ENCODE measurements at places on chromosomes 1 and 21.
A peak's percentile ranks its signal among the peaks of the same experiment; 100 is the strongest.

- no peak overlapping the region for H3K27ac ChIP-seq
- H3K4me3 ChIP-seq, result no peak overlapping the region
- no peaks in the 10 kb centered on the region for H3K27me3 ChIP-seq
- H3K36me3 ChIP-seq, result no peaks in the 10 kb centered on the region
- H3K4me1 ChIP-seq, result no peaks in the 10 kb centered on the region
- DNase-seq, result no peak
These were observed 60.5 kb upstream of the CR2 start for GRCh38 chr1:207393610-207394009.

DNA sequence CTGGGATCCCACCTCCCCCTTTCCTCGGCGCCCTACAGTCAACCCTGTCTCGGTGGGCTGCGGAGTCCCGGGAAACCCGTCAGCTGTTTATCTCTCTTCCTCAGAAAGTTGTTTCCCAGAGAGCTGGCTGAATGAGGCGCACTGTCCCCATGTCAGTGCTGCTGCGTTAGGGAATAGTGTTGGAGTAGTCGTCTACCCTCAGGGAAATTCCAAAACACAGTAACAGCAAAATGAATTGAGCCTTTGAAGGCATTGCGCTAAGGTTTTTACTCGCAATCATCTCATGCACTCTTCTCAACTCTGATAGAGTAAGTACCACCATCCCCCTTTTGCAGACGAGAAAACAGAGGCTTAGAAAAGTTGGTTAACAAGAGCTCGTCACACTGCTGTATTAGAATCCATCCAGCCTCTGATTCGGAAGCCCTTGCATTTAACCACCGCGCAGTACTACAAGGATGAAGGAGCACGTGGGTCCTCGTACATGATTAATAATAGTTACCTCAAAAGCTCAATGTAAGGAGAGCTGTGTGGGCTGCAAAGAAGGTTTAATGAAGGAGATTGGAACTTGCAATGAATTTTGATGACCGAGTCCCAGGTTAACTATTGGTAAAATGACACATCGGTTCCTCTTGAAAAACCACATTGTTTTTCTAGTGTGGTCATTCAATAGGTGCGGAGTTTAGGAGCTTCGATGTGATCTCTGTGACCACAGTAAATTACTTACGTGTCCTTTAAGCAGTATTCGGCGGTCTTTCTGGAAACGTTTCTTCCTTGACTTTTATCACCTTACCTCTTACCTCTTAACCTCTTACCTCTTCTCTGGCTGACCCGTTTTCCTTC, 788 bp upstream of the EDEM3 start:
- peak overlapping the region; percentile 9 for H3K27ac ChIP-seq
- no peak for DNase-seq
- H3K36me3 ChIP-seq, result no peaks in the 10 kb centered on the region
- H3K27me3 ChIP-seq, result no peaks in the 10 kb centered on the region
- peak overlapping the region; percentile 97 for H3K4me3 ChIP-seq

DNA sequence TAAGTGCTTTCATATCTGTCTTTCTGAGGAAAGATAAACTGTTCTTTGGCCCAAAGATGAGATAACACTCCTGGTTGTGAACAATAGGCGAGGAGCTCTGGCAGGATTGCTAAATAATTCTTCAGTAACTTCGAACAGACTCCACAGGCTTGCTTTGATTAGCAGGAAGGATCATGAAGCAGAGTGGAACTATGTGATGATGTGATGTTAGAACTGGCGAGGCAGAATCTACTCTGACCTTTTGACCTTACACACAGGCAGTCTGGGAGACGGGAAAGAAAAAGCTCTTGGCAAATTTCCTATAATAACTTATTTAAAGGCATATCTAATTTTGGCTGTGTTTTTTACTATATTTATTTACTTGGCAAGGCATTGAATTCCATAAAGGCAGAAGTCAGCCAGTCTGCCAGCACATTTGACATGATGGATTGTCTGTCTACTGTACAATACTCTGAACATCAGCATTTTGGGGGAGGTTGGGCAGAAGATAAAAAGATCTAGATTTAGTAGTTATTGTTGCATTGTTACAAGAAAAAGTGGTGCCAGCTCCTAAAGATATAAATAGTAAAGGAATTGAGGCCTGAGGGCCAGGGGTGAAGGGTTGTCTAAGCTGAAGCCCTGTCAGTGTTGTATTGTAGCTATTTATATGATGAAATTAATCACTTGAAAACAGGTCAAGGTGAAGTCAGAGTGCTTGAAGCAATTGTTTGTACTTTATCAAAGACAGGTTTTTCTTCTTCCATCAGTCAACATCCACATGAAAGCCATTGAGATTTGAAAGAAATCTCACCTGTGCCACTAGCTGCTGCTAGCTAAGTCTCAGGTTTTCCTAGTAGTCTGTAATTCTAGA, 708.8 kb downstream of the LTN1 start:
- no peaks in the 10 kb centered on the region for H3K4me1 ChIP-seq
- no peaks in the 10 kb centered on the region for H3K27me3 ChIP-seq
- no peaks in the 10 kb centered on the region for H3K36me3 ChIP-seq
- no peak overlapping the region for H3K4me3 ChIP-seq
- no peak overlapping the region for H3K27ac ChIP-seq
- no peak for DNase-seq

DNA sequence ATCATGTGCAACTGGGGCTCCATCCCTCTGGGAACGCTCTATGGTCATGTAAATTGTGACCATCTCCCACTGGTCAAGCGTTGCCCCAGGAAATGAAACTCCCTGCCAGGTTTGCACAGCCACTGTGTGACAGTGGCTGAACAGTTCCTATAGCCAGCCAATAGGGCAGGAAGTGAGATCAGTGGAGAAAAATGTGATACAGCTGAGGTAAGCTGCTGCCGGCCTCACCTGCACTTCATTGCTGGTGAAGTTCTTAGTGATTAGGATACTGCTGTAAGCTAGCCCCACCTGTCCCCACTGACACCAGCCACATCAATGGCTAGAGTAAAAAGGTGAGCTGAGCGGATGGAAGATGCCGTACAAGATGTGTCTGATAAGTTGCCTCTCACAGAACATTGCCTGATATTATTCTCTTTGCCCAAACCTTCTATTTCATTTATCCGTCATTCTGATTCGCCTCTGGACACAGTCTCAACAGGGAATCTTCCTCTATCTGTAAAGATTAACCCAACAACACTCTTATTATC, 38.4 kb upstream of the CDC42BPA start:
- no peak for DNase-seq
- no peaks in the 10 kb centered on the region for H3K36me3 ChIP-seq
- H3K4me1 ChIP-seq, result peaks cover 4% of the 10 kb centered on the region
- no peak overlapping the region for H3K27ac ChIP-seq
- H3K4me3 ChIP-seq, result no peak overlapping the region
- H3K27me3 ChIP-seq, result no peaks in the 10 kb centered on the region

GRCh38 chr21:33278721-33279120, 12.6 kb downstream of the IL10RB start:
- no peak overlapping the region for H3K4me3 ChIP-seq
- no peaks in the 10 kb centered on the region for H3K36me3 ChIP-seq
- no peak for DNase-seq

DNA sequence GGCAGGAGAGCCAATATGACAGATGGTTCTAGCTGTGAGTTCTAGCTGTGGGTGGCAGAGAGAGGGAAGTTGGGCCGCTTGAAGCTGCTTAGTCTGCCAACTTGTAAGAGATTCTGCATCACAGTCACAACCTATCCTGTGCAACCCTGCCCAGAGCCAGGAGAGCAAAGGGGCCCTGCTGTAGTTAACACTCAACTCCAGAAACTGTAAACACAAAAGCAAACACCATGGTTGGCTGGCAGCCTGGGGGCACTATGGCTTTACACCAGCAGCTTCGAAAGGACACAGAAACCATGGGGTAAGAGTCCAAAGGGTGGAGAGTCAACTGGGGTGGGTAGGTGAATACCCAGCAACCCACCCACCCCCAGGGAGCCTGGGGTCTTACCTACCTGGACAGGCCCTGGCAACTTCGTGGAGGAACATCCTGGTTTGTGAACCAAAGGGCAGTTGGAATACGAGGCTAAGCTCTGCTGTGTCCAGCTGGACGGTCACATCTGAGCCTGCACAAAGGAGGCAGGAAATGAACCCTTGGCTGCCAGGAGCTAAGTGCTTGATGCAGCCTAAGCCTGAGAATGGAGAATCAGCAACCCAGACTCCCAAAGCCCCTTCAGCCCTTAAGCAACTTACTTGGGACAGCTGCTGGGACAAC, 6.4 kb downstream of the INPP5B start:
- no peaks in the 10 kb centered on the region for H3K4me1 ChIP-seq
- H3K27me3 ChIP-seq, result no peaks in the 10 kb centered on the region
- H3K4me3 ChIP-seq, result no peak overlapping the region

GRCh38 chr1:61091455-61091854, 9.1 kb downstream of the NFIA start:
- H3K4me3 ChIP-seq, result no peak overlapping the region
- no peak for DNase-seq
- no peaks in the 10 kb centered on the region for H3K36me3 ChIP-seq
- H3K27ac ChIP-seq, result no peak overlapping the region

DNA sequence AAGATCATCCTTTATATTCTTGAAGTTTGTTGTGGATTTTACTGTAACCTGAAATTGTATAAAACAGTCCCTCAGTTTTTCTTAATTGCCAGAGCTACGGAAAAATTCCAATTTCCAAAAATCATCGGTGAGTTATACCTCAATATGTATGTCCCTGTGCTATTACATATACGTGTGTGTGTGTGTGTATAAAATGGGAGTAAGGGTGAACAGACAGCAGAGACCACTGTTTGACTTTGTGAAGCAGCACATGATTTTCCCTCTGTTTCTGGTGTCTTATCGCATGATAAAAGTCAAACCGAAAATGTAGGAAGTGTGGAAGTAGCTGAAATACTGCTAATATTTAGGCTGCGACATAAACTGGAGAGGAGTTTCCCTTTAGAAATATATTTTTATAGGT, 1.2 kb downstream of the OR2T1 start:
- no peak overlapping the region for H3K27ac ChIP-seq
- H3K4me1 ChIP-seq, result no peaks in the 10 kb centered on the region
- no peaks in the 10 kb centered on the region for H3K36me3 ChIP-seq
- DNase-seq, result peak; percentile 38
- H3K4me3 ChIP-seq, result no peak overlapping the region

GRCh38 chr1:40640314-40641076, 25.0 kb downstream of the RIMS3 start:
- peaks cover 7% of the 10 kb centered on the region for H3K36me3 ChIP-seq
- no peak overlapping the region for H3K4me3 ChIP-seq
- H3K27me3 ChIP-seq, result no peaks in the 10 kb centered on the region
- no peak for DNase-seq
- peaks cover 15% of the 10 kb centered on the region for H3K4me1 ChIP-seq
- H3K27ac ChIP-seq, result no peak overlapping the region

DNA sequence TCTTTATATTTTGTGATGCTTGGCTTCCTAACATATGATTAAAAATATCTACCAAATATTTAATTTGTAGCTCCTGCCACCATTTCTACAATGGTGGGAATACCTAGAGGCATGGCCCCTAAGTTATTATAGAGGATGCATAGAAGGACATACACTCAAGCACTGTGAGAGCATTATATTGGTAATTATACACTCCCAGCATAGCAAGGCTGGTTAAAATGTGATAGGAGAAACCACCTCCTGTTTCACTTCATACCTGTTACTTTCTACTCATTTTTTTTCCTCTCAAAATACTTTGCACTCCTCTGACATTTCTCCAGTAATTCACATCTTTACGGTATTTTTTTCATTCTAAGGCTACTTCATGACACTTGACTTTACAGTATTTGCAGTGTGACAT, 92.9 kb downstream of the HS2ST1 start:
- H3K4me1 ChIP-seq, result no peaks in the 10 kb centered on the region
- DNase-seq, result no peak
- H3K27ac ChIP-seq, result no peak overlapping the region
- no peaks in the 10 kb centered on the region for H3K27me3 ChIP-seq

DNA sequence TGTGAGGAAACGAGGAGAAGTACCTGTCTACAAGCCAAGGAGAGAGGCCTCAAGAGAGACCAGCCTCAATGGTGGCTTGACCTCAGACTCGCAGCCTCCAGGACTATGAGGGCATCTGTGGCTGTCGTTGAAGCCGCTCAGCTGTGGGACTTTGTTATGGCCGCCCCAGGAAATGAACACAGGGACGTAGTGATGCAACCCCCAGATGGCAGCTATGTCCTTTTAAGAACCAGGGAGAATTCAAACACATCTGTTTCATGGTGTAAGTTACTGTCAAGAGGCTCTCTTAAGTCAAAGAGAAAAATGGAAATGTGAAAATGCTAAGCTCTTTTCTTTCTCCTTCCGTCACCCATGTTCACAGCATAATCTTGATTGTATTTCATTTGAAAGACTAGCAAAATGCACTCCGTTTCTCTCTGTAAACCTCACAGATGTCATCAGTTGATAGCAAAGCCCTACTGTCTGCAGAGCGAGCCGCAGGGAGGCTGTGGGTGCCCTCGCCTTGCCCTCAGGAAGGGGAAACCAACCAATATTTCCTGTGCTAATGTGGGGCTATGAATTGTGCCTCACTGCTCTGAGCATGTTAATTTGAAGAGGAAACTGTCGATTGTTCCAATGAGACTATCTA, 21.3 kb downstream of the UBASH3A start:
- DNase-seq, result no peak
- no peak overlapping the region for H3K27ac ChIP-seq
- no peaks in the 10 kb centered on the region for H3K27me3 ChIP-seq
- H3K4me3 ChIP-seq, result no peak overlapping the region

DNA sequence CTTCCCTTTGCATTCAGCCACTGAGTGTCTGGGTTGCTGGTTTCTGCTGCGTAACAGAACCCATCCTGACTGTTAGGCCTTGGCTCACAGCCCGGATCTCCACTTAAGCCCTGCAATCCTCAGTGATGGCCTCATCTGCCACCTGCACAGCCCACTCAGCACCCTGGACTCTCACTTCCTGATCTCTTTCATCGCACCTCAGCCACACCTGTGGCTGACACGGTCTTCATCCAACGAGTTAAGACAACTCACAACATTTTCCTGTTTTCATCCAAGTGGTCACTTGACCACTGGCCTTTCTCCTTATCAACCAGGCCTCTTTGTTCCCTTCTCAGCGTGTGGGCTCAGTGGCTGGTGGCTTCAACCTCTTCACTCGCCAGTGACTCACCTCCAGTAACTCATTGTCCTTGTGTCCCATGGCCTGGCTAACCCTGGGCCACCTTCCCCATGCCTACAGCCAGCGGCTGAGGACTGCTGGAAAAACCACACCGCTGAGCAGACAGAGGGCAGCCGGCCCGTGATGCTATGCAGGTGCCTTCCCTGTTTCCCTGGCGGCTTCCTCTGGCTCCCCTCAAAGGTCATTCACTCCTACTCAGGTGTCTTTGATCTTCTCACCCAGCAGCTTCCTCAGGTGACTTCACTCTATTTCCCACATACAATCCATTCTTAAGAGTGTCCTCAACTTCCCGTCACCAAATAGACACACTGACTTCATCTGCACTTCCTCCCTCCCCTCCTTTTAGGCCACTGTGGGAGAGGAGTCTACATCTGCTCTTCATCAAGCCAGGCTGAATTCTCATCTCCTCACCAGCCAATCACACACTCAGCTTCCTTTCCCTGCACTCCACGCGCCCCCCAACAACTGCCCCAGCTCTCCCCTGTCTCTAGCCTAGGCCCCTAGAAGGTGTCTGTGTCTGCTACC, 19.9 kb upstream of the EDN2 start:
- no peaks in the 10 kb centered on the region for H3K36me3 ChIP-seq
- no peak overlapping the region for H3K4me3 ChIP-seq
- H3K4me1 ChIP-seq, result peaks cover 9% of the 10 kb centered on the region
- no peaks in the 10 kb centered on the region for H3K27me3 ChIP-seq
- no peak for DNase-seq
- no peak overlapping the region for H3K27ac ChIP-seq

GRCh38 chr1:202565890-202566602, 144.2 kb downstream of the SYT2 start:
- DNase-seq, result no peak
- no peak overlapping the region for H3K27ac ChIP-seq
- no peak overlapping the region for H3K4me3 ChIP-seq
- no peaks in the 10 kb centered on the region for H3K36me3 ChIP-seq
